ENCODE measurements at places on chromosomes 6 and 20.

DNA sequence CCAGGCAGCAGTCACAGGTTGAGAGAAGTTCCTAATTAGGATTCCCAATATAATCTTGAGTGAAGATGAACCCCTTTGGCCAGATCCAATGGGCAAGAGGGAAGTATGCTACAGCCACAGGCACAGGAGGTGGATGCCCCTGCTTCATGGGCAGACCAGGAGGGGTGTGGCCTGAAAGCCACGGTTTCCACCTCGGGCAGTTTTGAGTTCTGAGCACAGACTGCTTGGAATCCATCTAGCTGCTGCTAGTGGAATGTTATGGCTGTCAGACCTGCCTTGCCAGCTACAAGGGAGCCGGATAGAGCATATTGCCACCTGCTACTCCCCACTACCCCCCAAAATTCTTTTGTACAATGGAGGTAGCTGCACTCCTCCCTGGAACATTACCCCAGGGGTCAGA, 672.9 kb downstream of the HACE1 start:
- DNase-seq = no peak

- no peak for DNase-seq
Measured at GRCh38 chr6:36578431-36578830, 15.7 kb upstream of the SRSF3 start.

DNA sequence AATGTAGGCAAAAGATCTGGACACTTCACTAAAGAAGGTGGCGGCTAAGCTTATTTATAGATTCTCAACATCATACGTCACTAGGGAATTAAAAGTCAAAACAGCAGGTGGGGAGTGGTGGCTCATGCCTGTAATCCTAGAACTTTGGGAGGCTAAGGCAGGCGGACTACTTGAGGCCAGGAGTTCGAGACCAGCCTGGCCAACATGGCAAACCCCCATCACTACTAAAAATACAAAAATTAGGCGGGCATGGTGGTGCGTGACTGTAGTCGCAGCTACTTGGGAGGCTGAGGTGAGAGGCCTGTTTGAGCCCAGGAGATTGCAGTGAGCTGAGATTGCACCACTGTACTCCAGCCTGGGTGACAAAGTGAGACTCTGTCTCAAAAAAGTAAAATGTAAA, 74.6 kb downstream of the GPX5 start:
- no peak for DNase-seq

- no peak for DNase-seq
Measured at GRCh38 chr6:48449002-48449401, 338.0 kb upstream of the PTCHD4 start.

- DNase-seq = no peak
Measured at GRCh38 chr6:44485601-44486401, 98.3 kb downstream of the CDC5L start.

GRCh38 chr20:58854638-58855471, 2.3 kb downstream of the GNAS start:
- DNase-seq = no peak

- no peak for DNase-seq
Measured at GRCh38 chr6:41428336-41428995, 93.1 kb downstream of the NCR2 start.
